Uterus (tissue), 4 donors: ENCODE measurements at places on chromosomes 4 and X. TPM values are rescaled to one million over a fixed set of nuclear protein-coding genes. Genes with fewer than 3 reads are reported as not detected.

Gene TCEAL8
- total RNA-seq = 56.1 TPM

Gene TEC
- under 0.01 TPM for total RNA-seq

GRCh38 chr4:15198070-15198727, 195.9 kb downstream of the CPEB2 start:
- H3K27ac ChIP-seq = no peak overlapping the region
- no peaks in the 10 kb centered on the region for H3K4me1 ChIP-seq
- no peak for DNase-seq
- no peaks in the 10 kb centered on the region for H3K36me3 ChIP-seq
- H3K27me3 ChIP-seq = no peaks in the 10 kb centered on the region

DNA sequence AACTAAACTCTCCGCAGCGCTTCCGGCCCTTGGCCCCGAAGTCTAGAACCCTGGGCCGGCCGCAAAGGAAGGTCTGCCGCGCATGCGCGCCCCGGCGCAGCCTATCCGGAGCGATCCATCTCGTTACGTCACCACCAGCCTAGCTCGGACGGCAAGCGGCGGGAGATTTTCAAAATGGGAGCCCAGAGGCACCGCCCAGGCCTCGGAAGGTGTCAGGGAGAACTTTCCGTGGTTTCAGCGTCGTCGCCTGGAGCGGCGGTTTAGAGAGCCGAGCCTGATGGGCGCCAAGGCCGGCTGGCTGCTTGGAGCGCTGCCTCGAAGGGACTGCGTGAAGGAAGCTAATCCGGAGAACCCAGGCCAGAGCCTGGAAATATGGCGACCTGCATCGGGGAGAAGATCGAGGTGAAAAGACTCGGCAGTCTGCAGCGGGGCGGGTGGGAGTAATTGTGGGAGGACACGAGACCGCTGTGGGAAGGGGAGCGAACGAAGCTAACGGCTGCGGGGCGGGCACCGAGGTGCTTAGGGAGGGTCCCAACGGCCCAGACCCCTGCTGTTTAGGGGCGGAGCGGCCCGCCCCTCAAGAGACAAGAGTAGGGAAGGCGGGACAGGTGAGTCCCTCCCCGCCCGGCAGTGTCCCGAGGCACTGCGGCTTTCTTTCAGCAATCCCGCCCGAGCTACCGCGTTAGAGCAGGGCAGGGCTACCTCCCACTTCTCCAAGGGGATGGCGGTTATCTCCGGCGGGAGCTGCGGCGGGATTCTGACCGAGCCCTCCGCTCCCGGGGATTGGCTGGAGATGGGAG, at the start of gene PLK4:
PLK4 (plus strand) TSS at position 131 of the 800 bp plus-strand sequence; CDS start at position 373, 242 bp downstream.
- H3K4me3 ChIP-seq = peak within 1 kb of the TSS; percentile 53
- peak within 1 kb of the TSS; percentile 72 for H3K27ac ChIP-seq
- peak; percentile 92 for DNase-seq
- no peaks in the 10 kb centered on the region for H3K27me3 ChIP-seq

Gene PFKFB1
- not detected for total RNA-seq

GRCh38 chr4:101102114-101102742, 245.1 kb downstream of the PPP3CA start:
- H3K27me3 ChIP-seq = no peaks in the 10 kb centered on the region
- H3K4me1 ChIP-seq = no peaks in the 10 kb centered on the region
- H3K4me3 ChIP-seq = no peak overlapping the region
- no peaks in the 10 kb centered on the region for H3K36me3 ChIP-seq
- DNase-seq = peak; percentile 29

Gene TLR2
- total RNA-seq = 10.0 TPM

DNA sequence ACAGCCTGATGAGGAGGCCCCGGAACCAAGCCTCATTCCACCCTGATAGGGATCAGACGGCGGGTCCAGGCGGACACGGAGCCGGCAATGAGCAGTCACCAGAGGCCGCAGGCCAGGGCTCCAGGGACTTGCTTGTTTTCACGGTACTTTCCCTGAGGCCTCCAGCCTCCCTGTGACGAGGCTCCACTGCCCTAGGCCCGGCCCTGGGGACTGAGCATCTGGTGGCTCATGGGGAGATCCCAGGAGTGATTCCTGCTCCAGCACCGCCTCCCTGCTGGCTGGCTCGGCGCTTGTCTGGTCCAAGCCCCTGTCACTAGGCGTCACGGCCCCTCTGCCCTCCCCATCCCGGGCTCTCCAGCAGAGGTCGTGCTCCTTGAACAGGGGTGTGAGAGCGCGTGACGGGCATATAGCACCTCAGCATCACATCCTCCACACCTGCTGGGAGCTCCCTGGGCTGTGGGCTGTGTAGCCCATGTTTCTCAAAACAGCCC, 14.1 kb downstream of the HTRA3 start:
- no peak overlapping the region for H3K4me3 ChIP-seq
- no peaks in the 10 kb centered on the region for H3K27me3 ChIP-seq

Gene GPRIN3
- total RNA-seq = 2.9 TPM

DNA sequence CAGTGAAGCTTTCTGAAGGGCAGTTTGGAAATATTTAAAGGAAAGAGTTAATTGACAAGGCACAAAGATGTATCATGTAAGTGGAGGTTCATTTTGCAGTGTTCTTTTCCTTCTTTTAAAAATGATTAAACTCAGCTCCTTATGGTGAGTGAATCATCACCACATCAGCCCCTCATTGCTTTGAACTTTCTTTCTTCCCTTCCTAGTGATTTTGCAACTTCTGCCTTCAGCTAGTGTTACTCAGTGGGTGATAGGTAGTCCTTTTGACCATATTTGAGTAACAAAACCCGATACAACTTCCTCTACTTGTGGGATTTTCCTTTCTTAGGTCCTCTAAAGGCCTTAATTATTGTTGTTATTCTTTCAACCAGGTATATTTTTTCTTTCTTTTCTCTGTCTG, 8.2 kb downstream of the ZCCHC4 start:
- H3K27ac ChIP-seq = no peak overlapping the region
- no peak for DNase-seq
- H3K4me3 ChIP-seq = no peak overlapping the region
- H3K4me1 ChIP-seq = no peaks in the 10 kb centered on the region
- no peaks in the 10 kb centered on the region for H3K27me3 ChIP-seq

- no peak overlapping the region for H3K27ac ChIP-seq
- H3K4me3 ChIP-seq = no peak overlapping the region
- H3K27me3 ChIP-seq = no peaks in the 10 kb centered on the region
- H3K36me3 ChIP-seq = no peaks in the 10 kb centered on the region
- no peak for DNase-seq
These were observed 100.3 kb downstream of the F11 start for GRCh38 chr4:186366326-186366725.

DNA sequence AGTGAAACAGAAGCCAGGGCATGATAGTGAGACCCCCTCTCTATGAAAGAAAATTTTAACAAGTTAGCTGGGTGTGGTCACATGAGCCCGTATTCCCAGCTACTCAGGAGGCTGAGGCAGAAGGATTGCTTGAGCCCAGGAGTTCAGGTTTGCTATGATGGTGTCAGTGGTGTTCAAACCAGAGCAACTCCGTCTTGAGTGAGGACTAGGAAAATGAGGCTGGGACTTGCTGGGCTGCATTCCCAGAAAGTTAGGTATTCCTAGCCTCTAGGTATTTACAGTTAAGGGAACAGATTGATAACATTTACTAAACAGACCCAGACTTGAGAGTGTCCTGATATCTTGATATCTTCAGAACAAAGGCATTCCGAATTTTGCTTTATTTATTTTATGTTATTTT, 37.0 kb upstream of the NOCT start:
- H3K27ac ChIP-seq = no peak overlapping the region
- DNase-seq = no peak
- H3K4me1 ChIP-seq = no peaks in the 10 kb centered on the region
- H3K4me3 ChIP-seq = no peak overlapping the region
- no peaks in the 10 kb centered on the region for H3K27me3 ChIP-seq

GRCh38 chrX:16892504-16893362, 22.6 kb upstream of the RBBP7 start:
- no peak overlapping the region for H3K4me3 ChIP-seq
- no peaks in the 10 kb centered on the region for H3K36me3 ChIP-seq
- no peak overlapping the region for H3K27ac ChIP-seq
- no peaks in the 10 kb centered on the region for H3K27me3 ChIP-seq

Gene RAP1GDS1
- total RNA-seq = 13.5 TPM

GRCh38 chrX:6120329-6120728, 108.3 kb downstream of the NLGN4X start:
- H3K36me3 ChIP-seq = no peaks in the 10 kb centered on the region
- H3K4me1 ChIP-seq = no peaks in the 10 kb centered on the region
- DNase-seq = no peak

Gene ATP1B4
- total RNA-seq = not detected

Gene ANXA10
- not detected for total RNA-seq

DNA sequence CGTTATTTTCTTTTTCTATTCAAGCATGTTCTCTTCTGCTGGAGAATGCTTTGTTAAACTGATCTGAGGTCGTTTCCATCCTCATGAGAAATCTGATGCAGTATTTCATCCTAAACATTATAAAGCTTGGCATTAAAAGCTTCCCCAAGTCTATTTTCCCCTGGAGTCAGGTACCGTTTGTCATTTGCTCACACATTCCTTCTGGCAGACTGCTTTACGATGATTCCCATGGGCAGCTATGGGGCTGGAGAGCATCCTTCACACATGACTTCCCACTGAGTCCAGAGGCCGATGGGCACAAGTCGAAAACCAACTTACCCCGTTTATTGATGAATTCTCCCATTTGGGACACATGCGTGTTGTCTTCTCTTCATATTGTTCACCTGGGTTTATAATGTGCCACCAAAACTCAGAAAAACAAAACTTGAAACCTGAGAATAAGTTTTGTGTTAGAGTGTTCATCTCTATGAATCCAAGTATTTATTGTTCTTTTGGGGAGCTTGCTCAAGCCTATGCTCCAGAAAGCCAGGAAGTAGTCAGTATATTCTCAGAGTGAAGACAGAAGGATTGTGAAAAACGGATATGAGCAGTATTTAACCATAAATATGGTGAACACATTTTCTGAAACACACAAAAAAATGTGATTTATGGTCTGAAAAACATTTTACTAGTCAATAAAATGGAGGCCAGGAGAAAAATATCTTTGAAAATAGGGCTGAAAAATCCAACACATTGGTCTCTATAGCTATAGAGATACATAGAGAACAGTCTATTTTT, 298.8 kb upstream of the NOCT start:
- no peak for DNase-seq
- no peaks in the 10 kb centered on the region for H3K27me3 ChIP-seq
- no peak overlapping the region for H3K27ac ChIP-seq
- no peaks in the 10 kb centered on the region for H3K4me1 ChIP-seq

Gene PRICKLE3
- total RNA-seq = 16.7 TPM

Gene CXCL10
- not detected for total RNA-seq

Gene SH3TC1
- total RNA-seq = 7.6 TPM

Gene OCIAD1
- total RNA-seq = 127 TPM

DNA sequence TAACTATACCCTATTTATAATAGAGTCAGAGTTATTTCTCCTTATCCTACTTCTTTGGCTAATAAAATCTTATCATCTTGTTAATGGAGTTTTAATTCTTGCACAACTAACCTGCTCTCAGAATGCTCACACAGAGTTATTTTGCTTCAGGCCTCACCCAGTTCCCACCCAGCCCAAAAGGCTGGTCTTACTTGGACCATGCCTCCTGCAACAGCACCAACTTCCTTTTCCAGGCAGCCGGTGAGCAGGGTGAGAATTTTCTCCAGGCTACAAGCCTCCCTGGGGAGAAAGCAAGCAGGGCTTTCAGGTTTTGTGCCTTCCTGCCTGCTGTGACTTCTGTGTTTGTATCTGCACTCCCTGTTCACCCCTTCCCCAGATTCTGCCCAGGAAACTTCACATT, 29.1 kb upstream of the BANK1 start:
- H3K27me3 ChIP-seq = no peaks in the 10 kb centered on the region
- no peaks in the 10 kb centered on the region for H3K4me1 ChIP-seq
- no peak for DNase-seq
- H3K27ac ChIP-seq = no peak overlapping the region
- no peak overlapping the region for H3K4me3 ChIP-seq
- no peaks in the 10 kb centered on the region for H3K36me3 ChIP-seq

Gene FGFBP2
- total RNA-seq = not detected

GRCh38 chrX:41824551-41824950, 98.8 kb downstream of the CASK start:
- H3K36me3 ChIP-seq = no peaks in the 10 kb centered on the region
- no peaks in the 10 kb centered on the region for H3K27me3 ChIP-seq
- no peak overlapping the region for H3K4me3 ChIP-seq
- no peak for DNase-seq

Gene ZNF157
- not detected for total RNA-seq
